ENCODE measurements at places on chromosomes 5 and 9. TPM values are rescaled to one million over a fixed set of nuclear protein-coding genes. Genes with fewer than 3 reads are reported as not detected.
A peak's percentile ranks its signal among the peaks of the same experiment; 100 is the strongest.

Gene ISL1
- total RNA-seq, result not detected

Gene CATSPER3
- total RNA-seq, result 0.55 TPM

Gene SHOC1
- not detected for total RNA-seq

Gene VCP
- total RNA-seq, result 236 TPM

Gene HTR4
- not detected for total RNA-seq

Gene CBY3
- total RNA-seq, result 0.68 TPM

Gene EPB41L4A
- 3.3 TPM for total RNA-seq

Gene NR5A1
- total RNA-seq, result not detected

Gene GFRA3
- total RNA-seq, result not detected

Gene UNC13B
- total RNA-seq, result 0.25 TPM

Gene PLPPR1
- total RNA-seq, result not detected

Gene DDX4
- 0.83 TPM for total RNA-seq

Gene EMB
- 188 TPM for total RNA-seq

GRCh38 chr9:32915802-32916201 lies 85.6 kb downstream of the APTX start:
- H3K27me3 ChIP-seq, result peaks cover 2% of the 10 kb centered on the region
- no peak for DNase-seq
- H3K36me3 ChIP-seq, result no peaks in the 10 kb centered on the region
- H3K27ac ChIP-seq, result no peak overlapping the region
- no peaks in the 10 kb centered on the region for H3K4me1 ChIP-seq

DNA sequence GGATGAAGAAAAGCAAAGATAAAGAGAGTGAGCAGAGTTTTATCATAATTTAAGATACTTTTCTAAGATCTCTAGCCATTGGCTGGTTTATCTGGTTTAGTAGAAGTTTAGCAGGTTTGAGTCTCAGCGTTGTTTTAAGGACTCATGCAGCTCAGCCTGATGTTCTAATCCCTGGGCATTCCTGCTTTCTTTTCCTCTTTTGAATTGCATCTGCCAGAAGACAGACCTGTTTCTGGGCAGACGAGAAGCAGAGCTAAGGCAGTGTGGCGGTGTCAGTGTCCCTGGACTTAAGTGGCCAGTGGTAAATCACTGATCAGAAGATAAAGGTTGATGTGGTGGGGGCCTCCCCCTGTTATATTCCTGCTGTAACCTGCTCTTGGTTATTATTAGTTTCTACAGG lies 138.6 kb downstream of the ADCY2 start:
- no peak overlapping the region for H3K4me3 ChIP-seq

- DNase-seq, result no peak
- peaks cover 2% of the 10 kb centered on the region for H3K27me3 ChIP-seq
- peak overlapping the region; percentile 18 for H3K27ac ChIP-seq
Measured at GRCh38 chr9:91428436-91428835, 4.8 kb upstream of the NFIL3 start.

- DNase-seq, result no peak
- H3K4me3 ChIP-seq, result no peak overlapping the region
- H3K4me1 ChIP-seq, result no peaks in the 10 kb centered on the region
Measured at GRCh38 chr5:77239126-77239741, 28.8 kb downstream of the PDE8B start.

DNA sequence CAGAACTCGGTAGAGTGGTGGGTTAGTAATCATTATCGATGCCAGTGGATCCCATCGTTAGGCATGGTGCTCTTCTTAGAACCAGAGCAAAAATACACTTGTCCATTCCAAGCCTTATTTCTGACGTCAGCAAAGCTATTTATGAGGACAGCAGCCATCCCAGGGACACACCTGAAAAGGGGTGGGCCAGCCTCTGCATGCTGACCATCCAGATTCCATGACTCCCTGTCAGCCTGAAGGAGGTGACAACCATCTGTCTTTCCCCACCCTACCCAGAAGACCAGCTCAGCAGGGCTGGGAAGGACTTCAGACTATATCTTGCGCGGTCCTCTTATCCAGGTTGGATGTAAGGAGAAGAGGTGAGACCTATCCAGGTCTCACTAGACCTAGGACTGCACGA lies 5.7 kb upstream of the NIPAL4 start:
- no peak for DNase-seq
- H3K36me3 ChIP-seq, result no peaks in the 10 kb centered on the region
- peaks cover 6% of the 10 kb centered on the region for H3K27me3 ChIP-seq
- H3K4me3 ChIP-seq, result no peak overlapping the region
- H3K4me1 ChIP-seq, result peaks cover 8% of the 10 kb centered on the region

GRCh38 chr9:20319641-20320337 lies 302.5 kb downstream of the MLLT3 start:
- H3K27ac ChIP-seq, result peak overlapping the region; percentile 81
- peaks cover 78% of the 10 kb centered on the region for H3K4me1 ChIP-seq
- H3K4me3 ChIP-seq, result no peak overlapping the region
- peak; percentile 30 for DNase-seq

DNA sequence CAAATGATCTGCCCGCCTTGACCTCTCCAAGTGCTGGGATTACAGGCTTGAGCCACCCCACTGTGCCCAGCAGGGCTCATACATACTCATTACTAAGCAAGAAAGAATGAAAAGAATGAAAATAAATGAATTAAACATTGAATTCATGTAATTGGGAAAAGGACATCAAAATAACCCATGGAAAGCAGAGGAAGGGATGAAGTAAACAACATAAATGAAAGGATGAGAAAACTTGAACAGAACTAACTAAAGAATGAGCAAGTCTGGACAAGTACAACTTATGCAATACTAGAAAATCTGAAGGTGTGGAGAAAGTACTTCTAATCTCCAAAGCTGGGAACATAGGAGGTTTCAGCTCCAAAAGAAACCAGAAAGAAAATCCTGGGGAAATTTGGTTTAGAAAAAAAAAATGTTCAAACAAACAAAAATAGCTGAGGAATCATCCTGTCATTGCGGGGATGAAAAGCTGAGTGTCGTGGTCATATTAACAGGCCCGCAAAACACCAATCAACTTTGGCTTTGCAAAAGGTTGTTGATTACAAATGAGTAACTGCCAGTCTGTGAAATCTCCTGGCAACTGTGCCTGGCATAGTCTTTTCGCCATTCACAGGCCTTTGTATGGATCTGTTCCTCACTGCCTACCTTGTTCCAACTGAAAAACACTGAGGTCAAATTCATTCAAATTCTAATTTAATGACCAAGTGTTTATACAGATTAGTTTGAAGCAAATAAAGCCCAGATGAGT lies 2.3 kb upstream of the AK3 start:
- no peak overlapping the region for H3K27ac ChIP-seq
- no peak for DNase-seq
- H3K4me1 ChIP-seq, result peaks cover 33% of the 10 kb centered on the region
- no peak overlapping the region for H3K4me3 ChIP-seq

DNA sequence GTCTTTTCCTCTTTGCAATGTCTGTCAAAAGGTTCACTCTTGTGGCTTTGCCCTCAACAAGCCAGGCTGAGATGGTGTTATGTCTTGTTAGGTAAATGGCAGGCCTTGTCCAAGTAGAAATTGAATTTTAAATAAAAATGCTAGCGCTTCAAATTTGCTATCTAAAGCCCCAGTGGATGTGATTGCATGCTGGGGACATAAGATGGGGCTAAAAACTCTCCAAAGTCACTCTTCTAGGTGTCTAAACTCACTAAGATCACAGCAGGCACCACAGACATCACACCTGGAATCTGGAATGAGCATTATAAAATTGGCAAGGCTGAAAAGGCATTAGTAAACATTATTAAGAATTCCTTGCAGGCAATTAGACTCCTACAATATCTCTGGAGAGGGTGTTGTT lies 262.7 kb upstream of the CLINT1 start:
- no peaks in the 10 kb centered on the region for H3K4me1 ChIP-seq
- peaks cover 25% of the 10 kb centered on the region for H3K27me3 ChIP-seq
- no peak for DNase-seq

DNA sequence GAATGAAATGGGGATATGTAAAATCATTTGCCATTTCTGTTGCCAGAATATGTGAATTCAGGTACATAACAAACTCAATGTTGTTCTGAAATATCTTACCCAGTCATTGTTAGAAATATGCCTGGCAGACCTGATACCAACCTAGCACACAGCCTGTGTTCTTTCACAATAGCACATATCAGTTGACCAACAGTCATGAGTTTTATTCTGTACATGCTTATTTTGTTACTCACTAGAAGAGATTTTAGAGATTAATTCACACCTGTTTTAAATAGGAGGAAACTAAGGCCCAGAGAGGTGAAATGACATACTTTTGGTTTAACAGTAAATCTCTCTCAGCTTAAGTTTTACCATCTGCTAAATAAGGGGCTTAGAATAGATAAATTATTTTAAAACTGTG lies 8.4 kb upstream of the PPP1R2B start:
- H3K4me1 ChIP-seq, result no peaks in the 10 kb centered on the region
- H3K27me3 ChIP-seq, result peaks cover 17% of the 10 kb centered on the region
- no peak for DNase-seq

DNA sequence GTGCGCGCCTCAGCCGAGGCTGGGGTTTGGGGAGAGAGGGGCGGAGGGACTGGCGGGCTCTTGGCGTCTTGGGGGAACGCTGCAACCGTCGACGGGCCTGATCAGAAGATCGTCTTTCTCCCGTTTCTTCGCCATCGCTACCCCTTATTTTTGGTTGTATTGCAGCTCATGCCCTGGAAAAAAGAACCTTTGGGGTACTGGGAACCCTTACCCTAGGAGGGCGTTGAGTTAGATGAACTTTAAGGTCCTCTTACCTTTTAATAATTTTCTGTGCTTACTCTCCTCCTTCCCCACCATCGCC lies 719 bp downstream of the PAIP2 start:
- H3K36me3 ChIP-seq, result peaks cover 29% of the 10 kb centered on the region
- no peak for DNase-seq

GRCh38 chr9:124263800-124264426 lies 6.2 kb downstream of the NEK6 start:
- H3K4me1 ChIP-seq, result peaks cover 41% of the 10 kb centered on the region
- DNase-seq, result no peak
- no peak overlapping the region for H3K4me3 ChIP-seq
- H3K36me3 ChIP-seq, result no peaks in the 10 kb centered on the region

DNA sequence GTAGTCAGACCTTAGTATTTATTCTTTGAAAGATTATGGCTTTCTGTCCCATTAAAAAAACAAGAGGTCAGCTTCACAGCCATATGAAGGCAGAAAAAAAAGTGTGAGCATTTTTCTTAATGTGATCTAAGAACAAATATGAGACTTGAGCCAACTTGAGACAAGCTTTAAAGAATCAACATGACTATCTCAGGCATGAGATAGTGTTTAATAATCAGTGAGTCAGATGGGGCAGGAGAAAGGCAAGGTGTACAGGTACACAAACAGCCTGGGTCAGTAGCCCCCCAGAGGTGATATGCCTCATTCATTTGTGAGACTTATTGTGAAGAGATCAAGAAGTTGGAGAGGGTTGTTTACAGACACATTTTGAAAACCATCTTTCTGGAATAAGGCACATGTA lies 83.6 kb downstream of the GDNF start:
- peaks cover 17% of the 10 kb centered on the region for H3K36me3 ChIP-seq
- no peak overlapping the region for H3K27ac ChIP-seq
- peaks cover 3% of the 10 kb centered on the region for H3K27me3 ChIP-seq
- no peaks in the 10 kb centered on the region for H3K4me1 ChIP-seq

GRCh38 chr5:180471866-180472265 lies 22.3 kb upstream of the CNOT6 start:
- H3K36me3 ChIP-seq, result no peaks in the 10 kb centered on the region
- H3K4me3 ChIP-seq, result no peak overlapping the region
- DNase-seq, result no peak
- H3K4me1 ChIP-seq, result no peaks in the 10 kb centered on the region
- H3K27me3 ChIP-seq, result peaks cover 3% of the 10 kb centered on the region

Data from activated CD4-positive, alpha-beta memory T cell treated with anti-CD3 and anti-CD28 coated beads, Interleukin-2, amount 10 ng/mL, durations not matched to agents 7 days and 5 days (primary cell).